ENCODE measurements at places on chromosomes 7 and 10.

GRCh38 chr10:102648889-102649796 lies 4.9 kb downstream of the TRIM8 start:
- no peak for DNase-seq

DNA sequence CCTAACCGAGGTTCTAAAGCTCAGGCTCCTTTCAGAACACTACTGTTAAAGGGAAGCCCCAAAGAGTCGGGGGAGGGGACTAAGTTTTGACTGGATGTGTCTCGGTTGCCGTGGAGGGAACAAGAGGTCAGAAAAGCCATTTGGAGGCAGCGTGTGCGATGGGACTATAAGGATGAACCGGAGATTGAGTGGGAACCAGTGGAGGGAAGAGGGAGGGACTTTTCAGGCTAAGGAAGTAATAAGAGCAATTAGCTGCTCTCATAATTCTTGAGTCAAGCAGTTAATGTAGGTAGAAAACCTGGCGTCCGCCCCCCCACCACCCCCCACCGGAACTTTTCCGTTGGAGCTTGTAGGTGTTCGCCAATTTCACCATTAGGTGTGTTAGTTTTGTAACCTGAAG lies 491 bp upstream of the AKAP9 start:
- no peak for DNase-seq

- DNase-seq, result no peak
Measured at GRCh38 chr10:116838143-116838725, 11.1 kb upstream of the ENO4 start.

DNA sequence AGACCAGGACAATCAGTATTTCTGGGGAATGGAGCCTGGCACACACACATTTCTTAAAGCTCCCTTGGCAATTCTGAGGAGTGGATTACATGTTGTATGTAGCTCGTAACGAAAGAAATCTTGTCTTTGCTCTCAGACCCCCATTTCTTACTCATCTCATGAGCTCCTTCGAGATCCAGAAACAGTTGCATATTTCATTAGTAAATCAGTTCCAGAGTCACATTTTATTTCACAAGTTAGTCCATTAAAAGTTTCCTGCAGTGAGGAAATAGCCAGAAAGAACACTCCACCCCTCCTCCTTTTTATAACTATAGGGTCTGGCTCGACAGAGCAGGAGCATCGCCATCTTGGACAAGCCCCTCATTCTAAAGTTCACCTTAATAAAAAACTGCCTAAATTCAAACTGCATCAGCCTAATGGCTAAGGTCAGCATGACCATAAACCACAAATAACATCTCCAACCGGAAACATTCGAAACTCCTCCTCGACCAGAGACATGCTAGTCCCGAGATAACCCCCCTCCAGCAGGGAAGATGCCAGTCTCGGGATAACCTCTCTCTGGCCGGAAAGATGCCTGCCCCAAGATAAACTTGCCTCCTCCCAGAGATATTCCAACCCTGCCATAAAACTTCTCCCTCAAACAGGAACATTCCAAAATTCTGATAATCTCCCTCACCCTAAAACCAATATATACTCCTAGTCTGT lies 7.4 kb downstream of the EGFR start:
- DNase-seq, result no peak

DNA sequence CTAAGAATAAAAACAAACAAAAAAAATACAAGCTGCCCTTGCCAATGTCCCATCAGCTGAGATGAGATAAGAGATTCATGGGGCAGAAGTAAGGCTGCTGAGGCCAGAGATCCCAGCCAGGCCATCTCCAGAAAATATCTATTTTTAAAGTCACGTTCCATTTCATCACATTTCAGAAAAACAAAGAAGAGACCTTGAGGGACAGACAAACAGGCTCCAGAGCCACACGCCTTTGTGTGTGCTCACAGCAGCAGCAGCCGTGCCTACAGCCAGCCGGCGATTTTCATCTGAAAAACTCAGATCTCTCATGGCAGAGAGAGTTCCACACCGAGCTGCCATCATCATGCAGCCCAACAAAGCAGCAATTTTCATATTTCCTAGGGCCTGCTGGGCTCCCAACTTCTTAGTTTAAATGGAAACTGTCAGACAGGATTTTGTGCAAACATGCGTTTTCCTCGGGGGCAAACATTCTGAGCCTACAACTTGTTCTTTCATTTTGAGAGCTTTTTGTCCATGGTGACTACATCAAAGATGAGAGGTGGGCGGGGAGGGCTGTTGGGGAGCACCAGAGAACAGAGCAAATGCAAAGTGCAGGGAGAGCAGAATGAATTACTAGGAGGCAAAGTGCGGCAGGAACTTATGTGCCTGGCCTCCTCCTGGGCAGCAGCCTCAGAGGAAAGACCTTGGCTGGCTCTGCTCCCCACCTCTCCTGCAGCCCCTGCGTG lies 38.8 kb downstream of the DLG5 start:
- DNase-seq, result no peak

DNA sequence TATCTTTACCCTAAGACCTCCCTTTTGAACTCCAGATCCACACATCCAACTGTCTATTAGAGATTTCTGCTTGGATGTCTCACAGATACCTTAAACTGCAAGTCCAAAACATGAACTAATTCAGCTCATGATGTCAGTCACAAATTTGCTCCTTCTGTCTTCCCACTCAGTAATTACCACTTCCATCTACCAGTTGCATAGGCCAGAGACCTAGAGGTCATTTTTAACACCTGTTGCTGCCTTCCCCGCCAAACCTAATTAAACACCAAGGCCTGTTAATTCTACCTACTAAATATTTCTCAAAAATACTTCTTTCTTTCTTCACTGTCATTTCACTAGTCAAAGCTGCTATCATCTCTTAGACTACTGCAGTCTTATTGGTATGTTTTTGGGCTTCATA lies 8.2 kb downstream of the SLK start:
- no peak for DNase-seq

- no peak for DNase-seq
Measured at GRCh38 chr7:7662527-7662926, 22.0 kb downstream of the UMAD1 start.

DNA sequence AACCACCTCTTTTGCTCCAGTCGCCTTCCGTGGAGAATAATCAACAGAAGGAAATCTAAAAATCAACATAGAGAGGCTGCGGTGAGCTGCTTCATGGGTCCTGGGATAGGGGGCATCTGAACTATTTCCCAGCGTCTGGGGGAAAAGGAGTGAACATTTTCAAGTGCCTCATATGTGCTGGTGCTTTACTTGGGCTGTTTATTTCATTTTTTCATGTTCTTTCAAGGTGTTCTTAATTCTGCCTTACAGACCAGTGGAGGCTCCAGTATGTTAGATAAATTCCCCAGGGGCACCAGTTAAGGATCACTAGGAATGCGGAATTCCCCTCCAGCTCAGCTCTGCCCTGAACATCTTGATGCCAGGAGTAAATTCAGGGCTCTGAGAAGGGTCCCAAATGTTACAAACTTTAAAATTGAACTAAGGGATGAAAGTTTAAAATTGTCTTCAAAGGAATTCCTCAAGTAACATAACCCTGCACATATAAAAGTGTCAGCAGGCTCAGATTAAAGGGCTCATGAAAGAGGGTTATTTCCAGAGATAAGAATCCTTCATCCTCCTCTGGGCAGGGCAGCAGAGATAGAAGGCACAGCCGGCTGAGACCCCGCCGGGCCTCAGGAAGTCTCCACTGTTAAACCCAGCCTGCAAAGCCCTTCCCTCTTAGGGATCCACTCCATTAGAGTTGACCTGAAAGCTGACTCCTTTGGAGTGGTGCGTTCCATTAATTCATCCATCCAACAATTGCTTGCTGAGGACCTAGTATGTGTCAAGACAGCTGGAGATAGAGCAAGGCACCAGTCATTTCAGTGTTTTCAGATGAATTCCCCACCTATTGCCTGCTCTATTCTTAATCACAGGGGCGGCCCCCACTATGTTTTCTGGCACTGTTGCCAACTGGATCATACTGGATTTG lies 345.8 kb downstream of the KCNMA1 start:
- DNase-seq, result no peak

- no peak for DNase-seq
Measured at GRCh38 chr7:132475037-132475668, 101.1 kb downstream of the PLXNA4 start.

GRCh38 chr7:155710530-155710929 lies 66.1 kb downstream of the RBM33 start:
- DNase-seq, result no peak

DNA sequence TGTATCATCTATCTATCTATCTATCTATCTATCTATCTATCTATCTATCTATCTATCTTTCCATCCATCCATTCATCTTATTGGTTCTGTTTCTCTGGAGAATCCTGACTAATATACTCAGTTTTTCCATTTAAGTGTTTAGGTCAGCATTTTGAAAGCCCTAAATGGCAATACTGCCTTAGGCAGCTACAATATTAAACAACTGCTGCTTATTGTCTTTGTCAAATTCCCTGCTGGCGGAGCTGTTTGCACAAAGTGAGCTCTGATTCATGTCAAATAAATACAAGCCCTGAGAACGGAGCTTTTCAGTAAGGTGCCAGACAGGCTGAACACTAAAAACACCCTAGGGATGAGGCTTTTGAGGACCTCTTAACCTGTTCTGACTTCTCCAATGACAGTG lies 7.1 kb upstream of the KLHL7 start:
- DNase-seq, result no peak

GRCh38 chr10:110074758-110075671 lies 67.2 kb downstream of the ADD3 start:
- DNase-seq, result no peak

DNA sequence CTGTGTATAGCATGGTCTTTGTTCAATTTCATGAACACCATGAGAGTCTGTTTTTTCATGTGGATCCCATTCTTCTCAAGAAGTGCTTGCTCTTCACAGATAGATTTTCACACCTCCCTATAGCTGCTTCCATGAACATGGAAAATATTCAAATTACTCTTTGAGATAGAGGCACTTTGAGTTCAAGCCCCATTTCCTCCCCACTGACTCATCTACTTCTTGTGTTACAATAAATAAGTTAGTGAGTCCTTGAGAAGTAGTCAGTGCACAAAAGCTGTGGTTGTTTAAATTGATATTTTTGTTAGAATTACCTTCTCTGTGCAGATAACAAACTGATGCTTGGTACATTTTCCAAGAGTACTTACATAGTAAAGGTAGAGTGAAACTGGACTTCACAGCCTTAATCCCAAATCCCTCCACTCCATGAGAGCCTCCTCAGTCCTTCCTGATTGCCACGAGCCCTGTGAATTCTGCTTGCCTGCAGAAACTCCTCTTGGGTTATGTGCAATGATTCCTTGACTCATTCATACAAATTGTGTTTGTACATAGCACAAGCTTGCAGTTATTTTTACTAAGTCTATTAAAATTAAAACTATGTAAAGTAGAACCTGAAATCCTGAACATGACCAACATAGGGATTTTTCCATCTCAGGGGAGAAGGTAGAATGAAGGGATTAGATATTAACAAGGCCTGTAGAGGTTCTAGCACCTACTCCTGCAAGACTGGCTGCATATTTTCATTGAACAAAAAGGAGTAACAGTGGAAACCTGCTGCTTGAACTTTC lies 496.2 kb downstream of the TNS3 start:
- no peak for DNase-seq

DNA sequence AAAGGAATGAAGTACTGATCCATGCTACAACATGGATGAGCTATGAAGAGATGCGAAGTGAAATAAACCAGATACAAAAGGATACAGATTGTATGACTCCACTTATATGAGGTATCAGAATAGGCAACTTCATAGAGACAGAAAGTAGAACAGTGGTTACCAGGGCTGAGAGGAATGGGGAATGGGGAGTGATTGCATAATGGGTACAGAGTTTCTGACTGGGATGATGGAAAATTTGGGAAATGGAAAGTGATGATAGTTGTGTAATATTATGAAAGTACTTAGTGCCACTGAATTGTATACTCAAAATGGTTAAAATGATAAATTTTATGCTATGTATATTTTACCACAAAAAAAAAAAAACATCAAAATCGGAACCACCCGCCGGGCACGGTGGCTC lies 3.9 kb downstream of the ATXN7L1 start:
- DNase-seq, result no peak

- DNase-seq, result no peak
Measured at GRCh38 chr7:112160130-112160770, 45.9 kb downstream of the DOCK4 start.

DNA sequence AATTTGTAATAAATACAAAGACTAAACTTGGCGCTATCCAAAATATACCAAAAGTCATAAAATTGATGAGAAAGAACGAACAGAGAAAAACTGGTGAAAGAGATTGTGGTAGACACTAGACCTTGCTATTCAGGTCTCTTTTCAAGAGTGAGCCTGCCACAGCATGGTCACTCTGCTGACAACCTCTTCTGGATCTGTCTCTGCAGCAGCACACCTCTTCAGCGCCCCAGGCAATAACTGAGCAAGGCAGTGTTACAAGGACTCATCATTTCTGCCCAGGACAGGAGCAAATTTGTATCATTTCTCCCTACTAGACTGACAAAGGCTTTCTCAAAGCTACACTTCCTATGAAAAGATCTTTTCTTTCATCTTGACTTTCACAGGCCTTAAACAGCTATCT lies 976.0 kb downstream of the DNAJB9 start:
- DNase-seq, result no peak

DNA sequence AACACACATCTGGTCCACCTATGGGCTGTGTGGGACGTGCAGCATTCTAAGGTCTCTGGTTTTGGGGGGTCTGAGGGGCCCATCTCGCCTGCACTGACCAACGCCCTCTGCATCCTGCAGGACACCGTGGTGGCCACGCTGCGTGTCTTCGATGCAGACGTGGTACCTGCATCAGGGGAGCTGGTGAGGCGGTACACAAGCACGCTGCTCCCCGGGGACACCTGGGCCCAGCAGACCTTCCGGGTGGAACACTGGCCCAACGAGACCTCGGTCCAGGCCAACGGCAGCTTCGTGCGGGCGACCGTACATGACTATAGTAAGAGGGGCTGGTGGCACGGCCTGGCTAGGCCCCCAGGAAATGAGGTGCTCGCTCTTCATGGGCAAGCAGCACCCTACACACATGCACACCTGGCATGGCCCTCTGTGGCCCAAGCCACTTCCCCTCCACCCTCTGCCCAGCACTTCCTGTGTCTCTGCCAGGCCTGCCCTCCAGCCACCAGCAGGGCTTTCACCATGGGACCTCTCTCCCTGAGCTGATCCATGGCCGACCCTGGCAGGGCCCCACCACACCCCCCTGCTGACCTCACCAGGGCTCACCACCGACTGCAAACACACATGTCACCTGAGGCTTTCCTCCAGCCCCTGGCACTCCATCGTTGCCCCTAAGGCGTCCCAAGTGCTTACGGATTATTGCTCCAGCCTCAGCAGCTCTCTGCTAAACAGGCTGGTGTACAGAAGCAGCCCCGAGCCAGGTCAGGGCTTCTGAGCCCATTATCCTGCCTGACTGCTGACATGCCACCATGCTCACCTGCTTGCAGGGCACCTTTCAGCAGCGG lies 29.6 kb downstream of the RET start:
- no peak for DNase-seq

DNA sequence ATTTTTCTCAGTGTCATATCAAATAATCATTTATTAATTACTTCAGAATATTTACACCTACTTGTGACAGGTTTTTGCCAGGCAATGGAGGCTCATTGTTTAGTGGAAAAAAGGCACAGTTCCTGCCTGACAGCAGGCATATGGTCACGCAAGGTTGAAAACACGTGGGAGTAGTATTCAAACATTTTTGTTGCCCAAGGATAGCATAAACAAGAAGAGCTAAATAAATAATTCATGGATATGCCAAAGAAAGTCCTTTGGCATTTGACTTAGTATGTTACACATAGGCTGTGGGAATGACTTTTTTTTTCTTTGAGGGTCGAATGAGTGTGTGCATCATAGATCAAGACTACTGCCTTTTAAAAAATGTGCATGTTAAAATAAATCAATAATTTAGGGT lies 120.5 kb upstream of the SEMA3E start:
- DNase-seq, result no peak
